ENCODE measurements at places on chromosomes 2 and 18.

- no peak for DNase-seq
These were observed 41.0 kb downstream of the CEP192 start for GRCh38 chr18:13032173-13032572.

- DNase-seq: no peak
These were observed 99.9 kb upstream of the ACAA2 start for GRCh38 chr18:49913221-49913620.

GRCh38 chr2:1869987-1870386 lies 125.7 kb upstream of the PXDN start:
- no peak for DNase-seq

- DNase-seq: no peak
These were observed 13.8 kb downstream of the CYP26B1 start for GRCh38 chr2:72133721-72134407.

GRCh38 chr2:226216575-226216974 lies 583.0 kb downstream of the IRS1 start:
- no peak for DNase-seq

DNA sequence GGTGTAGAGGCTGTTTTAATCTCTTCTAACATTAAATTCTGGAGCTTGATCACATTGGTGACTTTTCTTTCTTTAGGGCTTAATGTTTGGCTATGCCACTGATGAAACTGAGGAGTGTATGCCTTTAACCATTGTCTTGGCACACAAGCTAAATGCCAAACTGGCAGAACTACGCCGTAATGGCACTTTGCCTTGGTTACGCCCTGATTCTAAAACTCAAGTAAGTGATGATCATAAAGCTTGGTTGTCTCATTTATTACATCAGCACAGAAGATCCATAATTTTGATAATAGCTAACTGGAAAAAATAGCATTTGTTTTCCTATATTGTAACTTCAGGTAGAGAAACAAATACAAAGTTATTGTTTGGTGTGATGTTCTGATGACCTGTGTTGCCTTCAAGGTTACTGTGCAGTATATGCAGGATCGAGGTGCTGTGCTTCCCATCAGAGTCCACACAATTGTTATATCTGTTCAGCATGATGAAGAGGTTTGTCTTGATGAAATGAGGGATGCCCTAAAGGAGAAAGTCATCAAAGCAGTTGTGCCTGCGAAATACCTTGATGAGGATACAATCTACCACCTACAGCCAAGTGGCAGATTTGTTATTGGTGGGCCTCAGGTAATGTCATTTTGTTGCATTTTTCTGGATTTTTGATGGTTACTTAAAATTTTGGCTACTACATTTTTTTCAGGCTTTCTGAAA lies 2.9 kb downstream of the MAT2A start:
- DNase-seq: peak; percentile 63

- no peak for DNase-seq
These were observed 44.1 kb upstream of the ORC2 start for GRCh38 chr2:201007584-201007998.

DNA sequence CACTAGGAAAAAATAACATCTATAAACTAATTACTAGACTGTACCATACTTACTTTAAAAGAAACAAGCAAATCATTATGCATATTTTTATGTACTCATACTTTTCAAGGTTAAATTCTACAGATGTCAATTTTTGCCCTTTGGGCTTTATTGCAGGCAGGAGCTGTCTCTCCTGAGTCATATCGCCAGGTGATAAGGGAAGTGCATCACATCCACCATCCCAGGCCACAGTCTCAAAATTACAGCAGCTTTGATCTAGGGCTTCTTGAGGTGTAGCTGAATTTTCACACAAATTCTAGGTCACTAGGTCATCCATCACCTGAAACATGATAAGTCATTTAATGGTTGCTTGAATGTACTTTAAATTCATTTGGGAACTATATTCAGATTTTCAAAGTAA lies 38.4 kb upstream of the FRZB start:
- DNase-seq: no peak

DNA sequence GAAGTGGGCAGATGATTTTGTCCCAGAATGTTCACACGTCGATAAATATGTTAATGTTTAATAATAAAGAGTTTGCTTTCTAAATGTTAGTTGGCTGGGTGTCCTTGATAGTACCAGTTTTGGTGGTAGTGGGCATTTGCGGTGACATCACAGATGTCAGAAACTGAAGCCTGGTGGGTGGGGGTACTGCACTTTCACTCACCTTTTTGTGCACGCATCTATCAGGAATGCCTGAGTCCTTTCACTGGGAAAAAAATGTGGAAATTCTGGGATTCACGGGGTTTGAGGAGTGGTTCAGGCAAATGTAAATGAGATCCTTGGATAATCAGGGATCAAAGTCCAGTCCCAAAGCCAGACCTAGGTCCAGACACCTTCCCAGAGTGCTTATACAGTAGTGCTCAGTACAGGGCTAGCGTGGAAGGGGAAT lies 3.2 kb downstream of the EPAS1 start:
- DNase-seq: no peak

DNA sequence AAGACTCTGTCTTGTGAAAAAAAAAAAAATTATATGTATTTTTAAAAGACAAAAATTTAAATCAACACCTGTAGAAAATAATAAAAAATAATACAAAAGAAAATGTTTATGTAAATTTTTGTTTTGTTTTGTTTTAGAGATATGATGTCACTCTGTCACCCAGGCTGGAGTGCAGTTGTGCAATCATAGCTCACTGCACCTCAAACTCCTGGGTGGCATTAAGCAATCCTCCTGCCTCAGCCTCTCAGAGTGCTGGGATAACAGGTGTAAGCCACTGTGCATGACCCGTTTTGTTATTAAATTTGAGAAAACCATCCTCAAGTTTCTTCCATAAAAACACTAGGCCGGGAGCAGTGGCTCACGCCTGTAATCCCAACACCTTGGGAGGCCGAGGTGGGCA lies 56.2 kb upstream of the B3GNT7 start:
- DNase-seq: no peak

DNA sequence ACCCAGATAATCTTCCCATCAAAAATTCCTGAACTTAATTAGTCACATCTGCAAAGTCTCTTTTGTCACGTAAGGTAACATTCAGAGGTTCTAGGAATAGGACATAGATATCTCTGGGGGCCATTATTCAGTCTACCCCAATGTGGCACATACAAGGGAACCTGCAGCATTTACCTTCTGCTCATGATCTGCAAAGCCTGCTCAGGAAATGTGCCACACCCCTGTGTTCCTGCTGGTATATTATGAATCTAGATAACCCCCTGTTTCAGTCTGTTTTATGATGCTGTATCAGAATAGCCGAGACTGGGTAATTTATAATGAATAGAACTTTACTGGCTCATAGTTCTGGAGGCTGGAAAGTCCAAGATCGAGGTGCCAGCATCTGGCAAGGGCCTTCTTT lies 103.5 kb downstream of the ARL4C start:
- DNase-seq: no peak
